CD4-positive, alpha-beta T cell treated with Interleukin-17A for 1 hour (primary cell): ENCODE measurements at places on chromosomes 4 and X.

- DNase-seq, result no peak
These were observed 85.3 kb downstream of the HCCS start for GRCh38 chrX:11196476-11196875.

DNA sequence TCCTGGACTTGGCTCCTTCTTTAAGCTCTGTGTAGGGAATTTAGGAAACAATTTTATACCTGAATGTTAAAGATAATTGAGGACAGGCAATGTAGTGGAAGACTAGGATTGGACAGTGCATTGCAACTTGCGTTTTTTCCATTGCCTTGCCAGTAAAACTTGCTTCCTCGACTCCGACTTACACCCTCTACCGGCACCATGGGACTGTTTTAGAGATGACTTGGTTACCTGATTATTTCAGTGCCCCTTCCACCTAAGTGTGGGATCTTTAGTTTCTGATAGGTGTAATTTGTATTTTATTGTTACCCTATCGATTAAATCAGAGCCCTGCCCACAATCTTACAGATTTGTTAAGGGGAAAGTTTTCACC lies 1.2 kb downstream of the PRPS1 start:
- peak; percentile 14 for DNase-seq

DNA sequence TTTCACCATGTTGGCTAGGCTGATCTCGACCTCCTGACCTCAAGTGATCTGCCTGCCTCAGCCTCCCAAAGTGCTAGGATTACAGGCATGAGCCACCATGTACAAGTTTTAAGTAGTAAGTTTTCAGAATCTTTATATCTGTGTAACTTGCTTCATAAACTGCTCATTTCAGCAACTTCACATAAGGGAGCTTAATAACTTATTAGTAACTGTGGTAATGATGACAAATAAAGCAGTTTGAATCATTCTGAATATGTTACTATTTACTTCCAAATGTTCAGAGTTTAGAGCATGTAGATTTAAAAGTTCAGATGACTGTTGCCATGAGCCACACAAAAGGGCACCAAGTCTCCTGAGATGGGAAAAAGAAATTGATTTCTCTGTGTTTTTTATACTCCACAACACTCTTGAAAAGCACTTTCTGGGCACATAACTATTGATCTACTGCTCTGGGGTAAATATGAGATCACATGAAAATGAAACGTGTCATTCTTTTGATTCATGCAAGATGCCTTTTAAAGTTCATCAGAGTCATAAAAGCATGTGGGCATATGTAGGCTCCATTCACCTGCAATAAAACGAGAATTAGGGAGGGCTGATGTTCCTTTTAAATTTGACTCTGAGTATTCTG lies 14.1 kb upstream of the CA5B start:
- no peak for DNase-seq

DNA sequence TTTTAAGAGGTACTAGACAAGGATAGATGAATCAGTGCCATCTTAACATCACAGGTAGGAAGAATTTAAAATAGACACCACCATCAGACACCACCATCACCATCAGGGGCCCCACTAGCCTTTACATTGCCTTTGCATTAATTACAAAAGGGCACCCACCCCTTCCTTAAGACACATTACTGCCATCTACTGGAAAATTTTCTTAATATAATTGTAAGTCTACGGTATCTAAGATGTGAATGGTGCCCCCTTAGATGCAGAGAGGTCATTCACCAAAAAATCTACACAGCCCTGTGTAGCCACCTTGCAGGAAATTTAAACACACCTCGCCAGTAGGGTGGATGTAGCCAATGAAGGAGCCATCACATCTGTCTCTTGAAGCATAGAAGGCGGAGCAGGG lies 184.1 kb downstream of the MID1IP1 start:
- peak; percentile 32 for DNase-seq

GRCh38 chr4:179662522-179662921 lies 2220.3 kb upstream of the AGA start:
- DNase-seq, result no peak

DNA sequence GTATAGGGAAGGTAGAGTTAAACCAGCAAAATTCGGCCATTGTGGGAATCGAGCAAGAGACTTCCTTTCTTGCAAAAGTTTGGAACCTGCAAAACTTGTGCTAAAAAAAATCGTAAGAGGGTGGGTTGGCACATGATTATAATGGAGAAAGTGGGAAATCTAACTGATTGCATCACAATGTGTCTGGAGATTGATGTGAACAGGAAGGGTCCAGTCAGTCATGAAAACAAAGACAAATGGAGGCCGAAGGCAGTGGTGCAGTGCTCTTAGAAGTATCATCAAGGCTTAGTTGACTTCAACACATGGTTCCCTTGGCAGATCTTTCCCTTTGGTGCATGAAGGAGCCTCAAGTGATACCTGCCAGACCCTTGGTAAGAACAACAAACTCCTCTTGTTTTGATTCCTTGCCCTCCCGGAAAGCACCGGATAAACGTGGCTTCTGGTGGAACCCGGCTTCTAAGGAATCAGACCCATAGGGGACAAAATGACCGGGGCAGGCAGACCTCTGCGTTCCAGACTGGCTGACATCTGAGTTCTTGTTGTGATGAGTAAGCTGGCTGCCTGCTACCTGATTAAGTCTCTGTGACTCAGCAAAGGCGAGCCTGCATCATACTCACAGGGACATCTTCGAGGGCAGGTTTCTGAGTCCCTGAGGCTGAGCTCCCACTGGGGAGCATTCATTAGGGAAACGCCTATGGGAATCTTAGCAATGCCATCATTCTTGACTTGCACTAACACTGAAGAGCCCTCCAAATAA lies 87.7 kb upstream of the MAP3K15 start:
- DNase-seq, result no peak

GRCh38 chrX:56757327-56757726 lies 28.3 kb downstream of the NBDY start:
- no peak for DNase-seq

DNA sequence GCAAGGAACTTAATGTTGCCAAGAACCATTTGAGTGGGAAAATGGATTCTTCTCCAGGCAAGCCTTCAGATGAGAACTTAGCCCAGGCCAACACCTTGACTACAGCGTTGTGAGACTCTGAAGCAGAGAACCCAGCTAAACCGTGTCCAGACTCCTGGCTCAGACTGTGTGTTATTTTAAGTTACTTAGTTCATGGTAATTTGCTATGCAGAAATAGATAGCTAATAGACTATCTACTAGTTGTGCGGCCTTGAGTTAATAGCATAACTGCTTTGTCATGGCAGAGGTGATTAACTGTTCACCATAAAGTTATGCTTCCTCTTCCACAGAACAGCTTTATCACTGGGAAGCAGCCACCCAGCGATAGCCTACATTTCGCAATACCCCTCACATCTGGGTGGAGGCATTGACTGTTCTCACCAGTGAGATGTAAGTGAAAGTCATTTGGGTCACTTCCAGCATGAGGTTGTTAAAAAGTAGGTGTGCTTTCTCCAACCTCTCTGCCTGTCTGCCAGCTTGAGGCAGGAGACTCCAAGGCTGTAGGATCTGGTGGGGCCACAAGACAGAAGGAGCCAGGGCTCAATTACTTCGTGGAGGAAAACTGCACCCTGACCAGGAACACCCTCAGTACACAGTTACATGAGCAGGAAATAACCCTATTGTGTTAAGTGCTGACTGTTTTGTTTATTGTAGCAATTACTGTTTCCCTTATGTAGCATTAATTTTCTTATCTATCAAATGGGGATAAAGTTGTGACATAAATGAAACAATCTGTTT lies 94.2 kb downstream of the GPAT3 start:
- DNase-seq, result peak; percentile 23

- DNase-seq, result no peak
These were observed 33.0 kb downstream of the FREM3 start for GRCh38 chr4:143667461-143667860.

DNA sequence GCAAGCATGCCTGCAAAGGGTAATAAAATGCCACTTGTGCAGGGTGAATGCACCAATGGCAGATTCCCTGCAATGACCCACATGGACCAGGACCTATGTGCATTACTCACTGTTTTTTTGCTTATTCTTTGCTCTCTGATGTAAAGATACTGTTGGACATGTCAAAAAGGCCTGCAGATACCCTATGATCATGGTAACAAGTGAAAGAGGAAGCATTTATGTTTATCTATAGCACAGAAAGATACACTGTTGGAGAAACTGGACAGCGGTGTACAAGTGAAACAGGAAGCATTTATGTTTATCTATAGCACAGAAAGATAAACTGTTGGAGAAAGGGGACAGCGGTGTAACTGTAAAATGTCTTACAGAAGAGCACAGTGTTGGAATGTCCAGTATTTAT lies 127.5 kb downstream of the PAPSS1 start:
- DNase-seq, result no peak

GRCh38 chr4:3062471-3062870 lies 11.9 kb downstream of the HTT-AS start:
- no peak for DNase-seq

GRCh38 chr4:8940792-8941491 lies 69.3 kb upstream of the HMX1 start:
- DNase-seq, result no peak

GRCh38 chr4:156968479-156968984 lies 3.1 kb downstream of the PDGFC start:
- peak; percentile 20 for DNase-seq

- no peak for DNase-seq
These were observed 55.3 kb downstream of the SOD3 start for GRCh38 chr4:24850674-24851073.
